ENCODE measurements at places on chromosomes 6 and 20. TPM values are rescaled to one million over a fixed set of nuclear protein-coding genes. Genes with fewer than 3 reads are reported as not detected.

The EIF6 gene
- 40.1 TPM for total RNA-seq

The CENPW gene
- total RNA-seq = 1.9 TPM

The OPRL1 gene
- total RNA-seq = 0.97 TPM

The RAET1L gene
- total RNA-seq = not detected

The CLDN20 gene
- total RNA-seq = not detected

The GFOD1 gene
- total RNA-seq = 59.3 TPM

The SLC22A3 gene
- total RNA-seq = 5.2 TPM

The MMP24 gene
- 1.3 TPM for total RNA-seq

The TNXB gene
- 143 TPM for total RNA-seq

The UNC5CL gene
- total RNA-seq = 0.27 TPM

The DNAJC5 gene
- 53.4 TPM for total RNA-seq

The RBM24 gene
- 132 TPM for total RNA-seq

The RMND1 gene
- total RNA-seq = 13.0 TPM

The SIRPB1 gene
- total RNA-seq = 0.58 TPM

The MOG gene
- total RNA-seq = 1.7 TPM

The SMPDL3A gene
- total RNA-seq = 6.0 TPM

The GSTA3 gene
- total RNA-seq = not detected

The PACSIN1 gene
- total RNA-seq = 3.4 TPM

The BPIFB2 gene
- not detected for total RNA-seq

The ECT2L gene
- total RNA-seq = 2.8 TPM

The SLC32A1 gene
- total RNA-seq = not detected

The BEND6 gene
- total RNA-seq = 1.2 TPM

The GTSF1L gene
- not detected for total RNA-seq

The METTL24 gene
- total RNA-seq = 1.7 TPM

The PRL gene
- not detected for total RNA-seq

The LY6G6D gene
- total RNA-seq = not detected

The SLC44A4 gene
- not detected for total RNA-seq

The MLIP gene
- total RNA-seq = 234 TPM

The MLN gene
- not detected for total RNA-seq

The PRRT1 gene
- 0.97 TPM for total RNA-seq

The PTPN1 gene
- 40.4 TPM for total RNA-seq

The OLIG3 gene
- total RNA-seq = not detected

The FOXF2 gene
- 0.24 TPM for total RNA-seq

The SRMS gene
- total RNA-seq = not detected

The THBS2 gene
- 22.7 TPM for total RNA-seq

The CFAP61 gene
- 1.0 TPM for total RNA-seq

The GPX5 gene
- not detected for total RNA-seq

The MEI4 gene
- 0.84 TPM for total RNA-seq

The LTA gene
- total RNA-seq = not detected

The AIF1 gene
- 37.4 TPM for total RNA-seq

The MYLK2 gene
- total RNA-seq = 0.55 TPM

The CNKSR3 gene
- total RNA-seq = 16.6 TPM

The FAM83B gene
- 6.4 TPM for total RNA-seq
